ENCODE measurements at places on chromosomes 2 and 18. TPM values are rescaled to one million over a fixed set of nuclear protein-coding genes. Genes with fewer than 3 reads are reported as not detected.

DNA sequence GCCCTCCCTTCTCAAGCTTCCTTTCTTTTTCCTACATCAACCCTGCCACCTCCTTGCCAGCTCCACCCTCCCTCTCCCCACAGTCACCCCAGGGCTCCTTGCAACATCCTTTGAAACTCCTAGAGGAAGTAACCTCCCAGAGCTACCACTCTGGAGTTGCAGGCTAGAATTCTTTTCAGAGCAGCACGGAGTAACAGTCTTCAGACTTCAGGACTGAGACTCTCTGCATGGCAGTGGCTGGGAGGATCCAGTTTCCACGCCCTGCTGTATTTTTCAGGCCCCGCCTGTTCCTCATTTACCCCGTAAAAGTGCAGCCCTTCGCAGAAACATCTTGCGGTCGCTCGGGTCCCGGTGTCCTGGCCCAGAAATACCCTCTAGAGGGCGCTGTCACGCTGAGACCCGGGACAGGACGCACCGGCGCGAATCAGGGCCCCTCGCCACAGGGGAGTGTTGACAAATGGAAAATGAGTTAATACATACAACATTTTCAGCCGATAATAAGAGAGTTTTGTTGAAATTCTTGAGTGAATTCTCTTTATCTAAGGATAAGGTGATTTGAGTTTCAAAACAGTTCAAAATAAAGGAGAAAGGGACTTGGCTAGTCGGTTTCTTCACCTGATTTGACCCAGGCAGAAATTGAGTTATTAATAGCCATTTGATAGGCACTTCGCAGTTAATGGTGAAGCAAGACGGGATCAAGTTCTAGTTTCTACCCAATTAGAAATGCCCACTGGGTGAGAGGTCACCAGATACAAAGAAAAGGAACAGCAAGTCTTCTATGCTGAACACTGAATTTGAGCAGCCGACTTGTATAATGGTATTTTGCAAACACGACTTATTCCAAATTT lies 18.5 kb upstream of the NTSR2 start:
- peak; percentile 83 for DNase-seq

- DNase-seq, result no peak
These were observed 126.6 kb downstream of the VAPA start for GRCh38 chr18:10040287-10041011.

Gene PRKAG3
- not detected for total RNA-seq

- DNase-seq, result no peak
These were observed 32.5 kb downstream of the GAREM1 start for GRCh38 chr18:32438173-32438572.

Gene DYNAP
- not detected for total RNA-seq

GRCh38 chr2:205982776-205983327 lies 103.1 kb downstream of the INO80D start:
- no peak for DNase-seq

GRCh38 chr2:177015356-177015923 lies 197.2 kb upstream of the HNRNPA3 start:
- no peak for DNase-seq

DNA sequence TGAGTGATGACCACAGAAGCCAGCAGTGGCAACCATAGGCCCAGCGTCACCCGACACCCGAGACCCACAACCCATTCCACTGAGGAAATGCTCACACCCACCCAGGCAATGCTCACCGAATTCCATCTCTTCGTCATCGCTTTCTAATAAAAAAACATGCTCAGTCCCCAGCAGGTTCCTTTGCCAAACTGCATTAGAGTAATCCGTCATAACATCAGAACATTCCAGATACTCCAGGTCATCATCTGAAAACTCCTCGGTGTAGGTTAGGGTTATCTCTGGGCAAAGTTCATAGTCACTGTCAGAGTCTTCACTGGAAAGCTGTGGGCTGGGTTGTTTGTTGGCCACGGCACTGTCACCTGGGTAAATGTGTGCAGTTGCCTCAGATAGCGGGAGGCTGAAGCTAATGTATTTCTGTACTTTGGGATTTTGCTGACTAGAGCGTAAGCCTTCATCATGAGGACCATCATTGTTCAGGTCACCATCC lies 49.3 kb downstream of the ALPK2 start:
- DNase-seq, result peak; percentile 78

- no peak for DNase-seq
These were observed 25.9 kb downstream of the FHOD3 start for GRCh38 chr18:36323421-36323820.

DNA sequence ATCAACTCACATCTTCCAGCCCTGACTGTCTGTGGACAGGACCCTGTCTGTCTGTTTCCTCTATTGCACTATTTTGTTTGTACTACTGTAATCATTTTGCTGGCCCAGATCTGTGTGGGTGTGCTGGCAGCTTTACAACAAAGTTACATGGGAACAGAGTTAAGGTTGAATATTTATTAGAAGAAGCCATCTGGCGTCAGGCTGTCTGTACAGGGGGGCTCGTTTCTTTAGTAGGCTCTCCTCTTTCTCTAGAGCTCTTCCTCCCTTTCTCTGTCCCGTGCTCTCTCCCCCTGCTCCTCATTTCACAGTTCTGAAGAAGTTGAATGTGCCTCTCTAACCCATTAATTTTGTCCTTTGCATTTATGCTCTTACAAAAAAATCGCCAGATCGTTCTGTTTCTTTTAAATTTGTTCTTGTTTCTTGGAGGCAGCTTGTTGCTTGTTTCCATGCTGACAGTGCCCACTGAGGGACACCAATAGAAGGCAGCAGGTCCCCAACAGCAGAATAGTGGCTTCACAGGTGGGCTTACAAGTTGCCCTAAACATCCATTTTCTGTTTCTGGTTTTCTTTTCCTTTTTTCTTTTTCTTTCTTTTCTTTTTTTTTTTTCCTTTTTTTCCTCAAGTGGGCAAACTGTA lies 315.2 kb upstream of the ZEB2 start:
- DNase-seq, result no peak

DNA sequence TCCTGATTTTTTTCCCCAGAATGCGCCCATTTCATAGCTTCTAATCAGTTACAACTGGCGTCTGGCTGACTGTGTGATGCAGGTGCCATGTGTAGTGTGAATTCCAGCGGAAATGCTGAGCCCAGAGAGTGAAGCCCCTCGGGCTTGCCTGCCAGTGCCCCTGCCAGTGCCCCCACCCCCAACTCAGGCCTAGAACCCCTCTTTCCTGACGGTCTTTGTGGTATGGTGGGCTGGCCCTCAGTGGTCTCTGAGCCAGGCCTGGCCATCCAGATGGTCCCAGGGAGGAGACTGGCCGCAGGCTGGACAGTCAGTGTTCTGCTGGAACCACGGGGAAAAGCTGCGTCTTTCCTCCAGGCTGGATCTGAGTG lies 3.1 kb downstream of the RAMP1 start:
- DNase-seq, result no peak

Gene C2orf15
- 0.23 TPM for total RNA-seq

Gene REG3A
- total RNA-seq, result not detected

Gene SNRNP27
- 61.7 TPM for total RNA-seq
